Endodermal cell (in vitro differentiated cells): ENCODE measurements at places on chromosomes 3 and 15.

DNA sequence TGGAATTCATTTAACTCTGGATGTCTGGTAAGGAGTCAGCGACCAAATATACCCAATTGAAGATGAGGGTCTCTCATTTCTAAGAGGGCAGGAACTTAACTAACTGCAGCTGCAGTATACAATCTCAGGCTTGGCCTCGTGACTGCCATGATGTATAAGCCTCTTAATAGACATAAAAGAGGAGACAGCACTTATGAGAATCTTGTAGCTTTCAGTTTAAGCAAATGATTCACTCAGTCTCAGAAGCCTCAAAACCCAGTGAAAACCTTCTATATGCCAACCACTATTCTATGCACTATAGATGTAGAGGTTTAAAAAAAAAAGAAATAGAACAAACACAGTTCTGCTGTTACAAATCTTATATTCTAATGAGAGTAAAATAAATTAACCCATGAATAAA, 513.9 kb downstream of the TBL1XR1 start:
- DNase-seq, result no peak

DNA sequence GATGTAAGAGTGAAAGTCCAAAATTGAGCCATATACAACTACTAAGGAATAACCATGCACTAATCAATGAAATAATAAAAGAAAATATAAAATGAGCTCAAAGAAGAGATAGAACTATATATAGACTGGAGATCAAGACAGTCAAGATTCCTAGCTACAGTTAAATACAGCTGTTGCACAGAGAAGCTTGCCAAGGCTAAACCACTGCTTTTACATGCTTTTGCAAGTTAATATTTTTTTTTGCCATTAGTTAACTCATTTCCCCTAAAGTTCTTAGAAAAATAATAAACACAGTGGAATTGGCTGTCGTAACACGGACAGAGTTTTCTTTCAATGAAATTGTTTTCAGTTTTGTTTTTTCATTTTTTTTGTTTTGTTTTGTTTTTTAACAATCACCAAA, 123.0 kb downstream of the VGLL3 start:
- DNase-seq, result no peak

- DNase-seq, result peak; percentile 67
Measured at GRCh38 chr15:81419332-81419943, 45.4 kb upstream of the TMC3 start.

DNA sequence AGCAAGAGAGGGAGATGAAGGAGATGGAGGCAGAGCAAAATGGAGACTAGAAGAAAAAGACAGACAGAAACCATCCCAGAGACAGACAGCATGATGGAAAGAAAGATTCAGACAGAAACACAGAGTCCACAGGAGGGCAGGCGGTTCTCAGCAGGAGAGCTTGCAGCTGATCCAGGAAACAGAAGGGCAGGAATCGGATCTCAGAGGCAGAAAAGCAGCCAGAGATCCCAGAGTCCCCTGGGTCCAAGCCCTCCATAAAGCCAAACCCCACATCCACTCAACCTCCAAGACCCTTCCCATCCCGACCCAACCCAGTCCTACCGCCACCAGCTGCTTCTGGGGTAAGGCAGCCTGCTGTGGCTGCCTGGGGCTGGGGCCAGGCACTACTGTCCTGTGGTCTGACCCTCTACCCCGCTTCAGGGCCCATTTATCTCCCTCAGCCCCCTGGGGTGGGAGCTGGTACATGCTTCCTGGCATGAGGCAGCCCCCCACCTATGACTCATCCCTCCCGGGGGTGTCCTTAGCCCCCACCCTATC, at the start of gene UCN2:
TSS of gene UCN2 (minus strand) at position 400 of the 537 bp plus-strand sequence. CDS start 657 bp downstream, outside the sequence.
- peak; percentile 55 for DNase-seq
